Endodermal cell (in vitro differentiated cells): ENCODE measurements at places on chromosomes 5 and 9. TPM values are rescaled to one million over a fixed set of nuclear protein-coding genes. Genes with fewer than 3 reads are reported as not detected.

IFNA7 gene
- not detected in 3 replicates for total RNA-seq

LECT2 gene
- not detected in 2 replicates for total RNA-seq

MARCHF11 gene
- 18.1 to 26.6 TPM (median 19.0 TPM) in 3 replicates for total RNA-seq

TMEM215 gene
- total RNA-seq = 0.11 and 0.13 TPM in 2 replicates
